ENCODE measurements at places on chromosomes 7 and 10.

GRCh38 chr10:21191512-21191911 lies 294.4 kb upstream of the NEBL start:
- H3K27ac ChIP-seq = no peak overlapping the region
- no peaks in the 10 kb centered on the region for H3K4me1 ChIP-seq
- H3K4me3 ChIP-seq = no peak overlapping the region
- DNase-seq = no peak
- no peaks in the 10 kb centered on the region for H3K36me3 ChIP-seq

- DNase-seq = no peak
- H3K4me3 ChIP-seq = no peak overlapping the region
- H3K27me3 ChIP-seq = no peaks in the 10 kb centered on the region
- no peak overlapping the region for H3K27ac ChIP-seq
These were observed 57.1 kb downstream of the AOAH start for GRCh38 chr7:36667007-36667745.

- no peak for DNase-seq
- peaks cover 14% of the 10 kb centered on the region for H3K4me1 ChIP-seq
- no peaks in the 10 kb centered on the region for H3K36me3 ChIP-seq
- no peaks in the 10 kb centered on the region for H3K27me3 ChIP-seq
These were observed 27.8 kb downstream of the ZNRF2 start for GRCh38 chr7:30312178-30312577.

GRCh38 chr10:34758447-34758996 lies 56.6 kb downstream of the PARD3 start:
- no peaks in the 10 kb centered on the region for H3K36me3 ChIP-seq
- DNase-seq = no peak
- no peaks in the 10 kb centered on the region for H3K4me1 ChIP-seq
- H3K27me3 ChIP-seq = no peaks in the 10 kb centered on the region
- no peak overlapping the region for H3K4me3 ChIP-seq
- peak overlapping the region; percentile 5 for H3K27ac ChIP-seq

GRCh38 chr10:123704076-123704475 lies 37.9 kb downstream of the GPR26 start:
- no peak overlapping the region for H3K27ac ChIP-seq
- no peaks in the 10 kb centered on the region for H3K36me3 ChIP-seq
- H3K27me3 ChIP-seq = no peaks in the 10 kb centered on the region
- no peak overlapping the region for H3K4me3 ChIP-seq
- DNase-seq = no peak

DNA sequence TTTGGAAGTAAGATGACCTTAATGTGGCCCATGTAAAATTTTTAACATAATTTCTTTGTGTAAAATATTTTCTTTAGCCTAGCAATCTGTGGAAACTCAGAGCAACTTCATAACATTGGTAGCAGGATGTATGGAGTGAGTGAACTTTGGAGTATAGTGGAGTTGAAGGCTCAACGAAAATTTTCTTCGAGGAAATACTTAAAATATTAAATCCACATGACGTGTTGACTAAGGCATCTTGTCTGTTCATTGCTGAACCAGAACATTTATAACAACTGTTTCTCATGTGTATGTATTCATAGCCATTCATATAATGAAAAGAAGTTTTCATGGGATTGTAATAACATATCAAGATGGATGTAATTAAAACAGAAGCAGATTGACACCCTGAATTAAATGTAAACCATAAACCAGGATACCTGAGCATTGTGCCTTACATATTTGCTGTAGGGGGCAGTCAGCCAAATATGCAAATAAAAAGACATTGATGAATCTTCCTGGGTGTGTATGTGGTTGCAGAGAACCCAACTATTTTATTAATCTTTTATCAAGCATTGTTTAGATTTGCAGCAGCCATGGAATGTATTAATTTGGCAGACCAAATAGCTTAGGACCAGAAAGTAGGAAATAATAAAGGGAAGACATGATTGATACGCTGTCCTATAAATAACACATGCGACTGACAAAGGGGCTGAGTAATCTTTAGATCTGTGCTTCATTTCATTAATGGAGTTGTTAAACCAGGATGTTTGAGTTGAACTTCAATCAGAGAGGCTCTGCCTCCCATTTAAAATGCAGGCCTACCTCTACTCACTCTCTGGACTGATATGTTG lies 11.5 kb downstream of the AUTS2 start:
- H3K27ac ChIP-seq = no peak overlapping the region
- H3K27me3 ChIP-seq = no peaks in the 10 kb centered on the region
- DNase-seq = no peak
- H3K36me3 ChIP-seq = no peaks in the 10 kb centered on the region

DNA sequence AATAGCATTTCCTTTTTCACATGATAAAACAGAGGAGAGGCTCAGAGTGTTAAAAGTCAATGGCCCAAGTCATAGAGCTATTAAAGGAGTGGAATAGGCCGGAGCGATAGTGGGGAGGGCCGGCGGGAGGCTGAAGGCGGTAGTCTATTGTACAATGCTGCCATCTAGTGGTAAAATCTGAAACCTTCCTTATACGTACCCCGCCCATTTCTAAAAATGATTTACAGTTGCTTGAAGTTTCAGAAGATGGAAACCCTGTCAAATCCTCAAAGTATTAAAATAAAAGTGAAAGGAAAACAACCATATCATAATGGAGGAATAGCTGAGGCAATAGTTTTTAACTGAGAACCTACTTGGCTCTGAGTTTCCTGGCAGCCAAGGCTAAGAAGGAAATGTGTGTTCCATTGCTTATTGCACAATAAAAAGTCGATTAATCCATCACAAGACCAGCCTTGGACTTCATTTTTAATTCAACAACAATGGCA lies 209.1 kb downstream of the CCSER2 start:
- peak; percentile 6 for DNase-seq
- no peak overlapping the region for H3K27ac ChIP-seq
- no peaks in the 10 kb centered on the region for H3K36me3 ChIP-seq
- H3K4me1 ChIP-seq = no peaks in the 10 kb centered on the region
- H3K27me3 ChIP-seq = no peaks in the 10 kb centered on the region

DNA sequence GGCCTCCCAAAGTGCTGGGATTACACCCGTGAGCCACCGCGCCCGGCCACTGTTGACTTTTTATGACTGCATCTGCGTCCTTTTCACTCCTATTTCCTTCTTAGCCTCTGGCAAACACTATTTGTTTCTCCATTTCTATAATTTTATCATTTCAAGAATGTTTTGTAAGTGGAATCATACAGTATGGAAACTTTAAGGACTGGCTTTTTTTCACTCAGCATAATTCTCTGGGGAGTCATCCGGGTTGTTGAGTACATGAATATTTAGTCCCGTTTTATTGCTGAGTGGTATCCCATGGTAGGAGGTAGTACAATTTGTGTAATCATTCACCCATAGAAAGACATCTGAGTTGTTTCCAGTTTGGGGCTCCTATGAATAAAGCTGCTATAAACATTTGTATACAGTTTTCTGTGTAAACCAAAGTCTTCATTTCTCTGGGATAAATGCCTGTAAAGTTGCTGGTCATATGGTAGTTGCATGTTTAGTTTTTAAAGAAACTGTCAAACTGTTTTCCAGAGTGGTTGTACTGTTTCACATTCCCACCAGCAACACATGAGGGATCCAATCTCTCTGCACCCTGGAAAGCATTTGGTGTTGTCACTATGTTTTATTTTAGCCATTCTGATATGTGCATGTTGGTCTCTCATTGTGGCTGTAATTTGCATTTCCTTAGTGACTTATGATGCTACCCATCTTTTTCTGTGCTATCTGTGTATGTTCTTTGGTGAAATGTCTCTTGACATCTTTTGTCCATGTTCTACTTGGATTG lies 139.6 kb upstream of the EEPD1 start:
- DNase-seq = no peak
- H3K27ac ChIP-seq = no peak overlapping the region
- no peaks in the 10 kb centered on the region for H3K27me3 ChIP-seq
- no peak overlapping the region for H3K4me3 ChIP-seq

Measured in CD8-positive, alpha-beta memory T cell (primary cell).